ENCODE measurements at places on chromosomes 4 and X.

DNA sequence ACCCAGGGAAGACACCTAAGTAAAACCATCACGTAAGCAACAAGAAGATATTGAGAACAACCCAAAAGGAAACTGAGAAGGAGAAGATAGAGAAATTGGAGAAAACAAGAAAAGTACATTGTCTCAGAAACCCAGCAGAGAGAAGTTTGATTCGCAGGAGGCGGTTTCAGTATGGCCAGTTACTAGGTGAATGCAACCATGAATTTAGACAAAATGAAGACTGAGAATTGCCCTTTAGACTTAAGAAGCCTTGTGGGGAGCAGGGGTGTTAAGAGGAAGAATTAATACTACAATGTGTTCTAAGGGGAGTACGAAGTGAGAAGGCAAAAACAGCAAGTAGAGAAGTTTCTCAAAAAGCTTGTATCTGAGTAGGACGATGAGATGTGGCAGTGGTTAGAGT lies 229.3 kb upstream of the NEIL3 start:
- no peak for DNase-seq

GRCh38 chr4:39054497-39054896 lies 7.5 kb upstream of the KLHL5 start:
- DNase-seq: no peak

GRCh38 chr4:24975510-24975909 lies 55.2 kb downstream of the LGI2 start:
- DNase-seq: no peak

DNA sequence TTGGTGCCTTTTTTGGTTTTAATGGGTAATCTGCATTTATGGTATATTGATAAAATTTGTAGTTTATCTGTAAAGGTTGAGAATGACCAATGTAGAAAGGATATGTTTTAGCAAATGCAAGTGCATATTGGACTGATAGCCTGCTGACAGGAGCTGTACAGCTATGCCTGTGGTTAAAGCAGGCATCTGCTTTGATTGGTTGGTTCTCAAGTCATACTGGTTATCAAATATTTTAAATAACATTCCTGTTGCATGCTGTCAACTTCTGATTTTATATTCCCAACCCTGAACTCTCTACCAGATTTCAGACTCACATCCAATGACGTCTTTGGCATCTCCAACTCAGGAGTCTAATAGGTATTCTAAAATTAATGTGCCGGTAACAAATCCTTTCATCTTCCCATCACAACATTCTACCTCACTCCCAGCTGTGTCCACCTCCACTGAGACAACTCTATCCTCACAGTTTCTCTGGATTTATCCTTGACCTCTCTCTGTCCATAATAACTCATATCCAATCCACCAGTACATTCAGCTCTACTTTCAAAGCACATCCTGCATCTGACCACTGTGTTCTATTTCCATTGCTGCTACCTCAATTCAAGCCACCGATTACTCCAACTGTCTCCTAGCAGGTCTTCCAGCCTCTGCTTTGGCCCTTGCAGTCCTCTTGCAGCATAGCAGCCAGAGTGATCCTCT lies 125.7 kb downstream of the CAMK2D start:
- DNase-seq: no peak

DNA sequence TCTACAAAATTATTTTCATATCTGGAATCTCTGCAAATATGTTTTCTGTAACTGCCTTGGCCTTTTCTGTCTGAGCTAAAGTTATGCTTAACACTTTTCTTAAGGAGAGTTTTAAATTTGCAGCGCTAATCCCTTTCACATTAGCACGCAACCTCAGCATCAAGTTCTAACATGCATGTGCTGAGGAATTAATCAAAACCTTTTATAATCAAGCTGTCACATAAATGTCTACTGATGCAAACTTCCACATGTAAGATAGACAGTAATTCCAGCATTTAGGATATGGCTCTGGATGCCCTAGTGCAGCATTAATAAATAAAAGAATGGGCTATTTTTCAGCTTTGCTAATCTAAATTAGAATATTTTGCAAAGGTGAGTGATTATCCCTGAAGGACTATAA lies 17.5 kb upstream of the NEIL3 start:
- no peak for DNase-seq

DNA sequence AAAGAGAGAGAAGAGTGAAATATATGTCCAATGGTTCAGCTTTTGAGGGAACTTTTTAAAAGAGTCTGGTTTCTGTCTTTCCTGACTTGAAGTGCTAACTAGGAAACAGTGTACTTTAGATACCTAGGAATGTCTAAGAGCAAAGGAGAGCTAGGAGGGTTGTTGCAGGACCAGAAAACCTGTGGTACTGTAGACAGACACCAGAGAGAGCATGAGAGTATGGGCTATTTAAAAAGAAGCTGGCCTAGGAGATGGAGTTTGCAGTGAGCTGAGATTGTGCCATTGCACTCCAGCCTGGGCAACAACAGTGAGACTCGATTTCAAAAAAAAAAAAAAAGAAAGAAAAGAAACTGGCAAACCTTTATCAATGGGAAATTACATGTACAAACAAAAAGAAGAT lies 223.9 kb downstream of the FAT4 start:
- no peak for DNase-seq

DNA sequence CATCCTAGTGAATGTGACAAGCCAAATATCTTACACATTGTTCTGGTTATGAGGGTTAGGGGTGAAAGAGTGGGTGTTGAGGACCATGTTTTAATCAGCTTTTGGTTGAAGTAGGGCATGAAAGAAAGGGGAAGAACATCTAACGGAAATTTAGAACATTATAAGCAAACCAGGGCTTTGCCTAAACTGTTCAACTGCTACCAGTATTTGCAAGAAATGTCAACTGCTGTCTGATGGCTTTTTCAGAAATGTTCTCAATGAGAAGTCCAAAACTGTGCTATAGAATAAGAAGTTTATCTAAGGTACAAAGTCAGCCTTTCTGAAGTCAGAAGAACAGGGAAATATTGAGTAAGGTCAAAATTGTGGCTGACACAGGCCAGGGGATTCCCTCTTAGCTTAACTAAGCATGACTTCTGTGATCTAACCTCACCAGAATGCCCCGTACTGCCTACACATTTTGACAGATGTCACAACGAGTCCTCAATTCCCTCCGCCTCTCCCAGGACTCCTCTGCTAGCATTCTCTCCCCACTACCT lies 67.1 kb downstream of the DTHD1 start:
- DNase-seq: no peak

- no peak for DNase-seq
Observed at GRCh38 chrX:103780336-103781061, 3.9 kb downstream of the PLP1 start.

- DNase-seq: no peak
Observed at GRCh38 chr4:170008371-170008770, 17.8 kb downstream of the MFAP3L start.

DNA sequence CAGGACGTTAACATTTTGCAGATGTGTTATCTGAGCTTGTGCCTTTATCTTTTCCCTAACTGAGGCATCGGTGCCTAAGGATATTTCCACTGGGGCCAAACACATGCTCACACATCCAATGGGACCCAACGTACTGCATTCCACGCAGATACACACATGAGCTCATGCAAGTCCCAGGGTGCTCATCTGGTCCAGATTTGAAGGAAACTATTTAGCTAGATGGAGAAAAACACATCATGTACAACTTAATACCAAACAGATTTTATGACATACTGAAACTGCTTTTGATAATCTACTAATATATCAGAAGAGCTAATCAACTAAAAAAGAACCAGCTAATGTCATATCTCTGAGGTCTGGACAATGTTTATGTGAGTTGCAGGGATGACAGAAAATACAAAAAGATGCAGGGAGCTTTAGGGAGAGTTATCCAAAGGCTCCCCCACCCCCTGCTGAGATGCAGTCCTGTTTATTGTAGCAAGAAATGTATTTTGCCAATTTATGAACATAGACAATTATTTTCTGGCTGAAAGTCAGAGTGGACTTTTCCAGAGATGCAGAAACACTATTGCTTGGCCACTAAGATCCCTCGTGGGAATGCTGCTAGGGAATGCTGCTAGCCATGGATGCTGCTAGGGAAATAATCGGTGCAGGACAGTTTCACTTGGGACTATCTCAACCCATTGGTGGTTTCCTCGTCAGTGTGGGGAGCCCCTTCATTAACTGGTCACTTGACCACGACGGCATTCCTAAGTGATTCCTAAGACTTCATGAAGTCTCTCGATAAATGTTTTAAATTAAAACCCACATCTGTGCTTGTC lies 172.8 kb downstream of the SMIM20 start:
- DNase-seq: no peak

GRCh38 chr4:175435381-175435783 lies 376.7 kb downstream of the GPM6A start:
- no peak for DNase-seq

GRCh38 chr4:77564231-77564630 lies 41.4 kb upstream of the CXCL13 start:
- no peak for DNase-seq

DNA sequence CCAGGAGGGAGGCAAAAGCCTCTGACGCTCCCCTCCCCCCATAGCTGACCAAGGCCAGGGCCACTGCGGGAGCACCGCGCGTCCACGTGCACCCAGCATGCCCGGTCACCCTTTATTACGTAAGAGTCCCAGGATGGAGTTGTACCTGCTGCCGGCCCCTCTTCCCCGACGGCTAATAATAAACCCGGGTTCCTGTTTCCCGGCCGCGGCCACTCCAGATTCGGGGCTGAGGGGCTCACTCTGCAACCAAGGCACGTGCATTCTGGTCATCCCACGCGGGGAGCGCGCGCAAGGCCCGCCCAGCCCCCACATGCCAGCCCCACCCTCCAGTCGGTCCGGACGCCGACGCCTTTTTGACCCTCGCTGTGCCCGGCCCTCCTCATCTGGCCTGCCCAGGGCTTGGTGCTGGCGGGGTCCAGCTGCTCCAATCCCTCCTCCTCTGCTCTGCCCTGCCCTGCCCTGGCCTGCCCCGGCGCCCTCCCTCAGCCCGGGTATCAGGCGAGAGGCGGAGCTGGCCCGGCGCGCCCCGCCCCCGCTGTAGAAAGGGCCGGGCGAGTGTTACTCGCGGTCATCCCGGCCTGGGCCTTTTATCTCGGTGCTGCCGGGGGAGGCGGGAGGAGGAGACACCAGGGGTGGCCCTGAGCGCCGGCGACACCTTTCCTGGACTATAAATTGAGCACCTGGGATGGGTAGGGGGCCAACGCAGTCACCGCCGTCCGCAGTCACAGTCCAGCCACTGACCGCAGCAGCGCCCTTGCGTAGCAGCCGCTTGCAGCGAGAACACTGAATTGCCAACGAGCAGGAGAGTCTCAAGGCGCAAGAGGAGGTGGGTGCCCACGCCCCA lies 2.6 kb downstream of the MID1IP1 start:
- DNase-seq: no peak

DNA sequence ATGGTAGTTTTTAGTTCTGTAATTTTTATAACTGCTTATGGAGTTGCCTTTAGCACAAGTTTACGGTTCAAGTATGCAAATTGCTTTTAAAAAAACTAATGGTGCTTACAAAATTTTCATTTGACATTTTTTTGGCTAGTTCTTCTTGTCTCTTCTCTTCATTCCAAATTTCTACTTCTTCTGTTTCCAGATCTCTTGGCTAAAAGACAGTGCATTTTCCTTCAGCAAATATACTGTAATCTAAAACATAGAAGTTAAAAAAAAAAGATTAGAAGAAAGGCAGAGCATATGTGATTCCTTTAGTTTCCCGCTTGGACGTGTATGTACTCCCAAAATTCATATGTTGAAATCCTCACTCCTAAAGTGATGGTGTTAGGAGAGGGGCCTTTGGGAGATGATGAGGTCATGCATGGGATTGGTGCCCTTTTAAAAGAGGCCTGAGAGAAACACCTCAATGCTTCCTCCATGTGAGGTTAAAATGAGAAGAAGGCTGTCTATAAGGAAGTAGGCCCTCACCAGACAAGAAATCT lies 132.1 kb upstream of the NPY2R start:
- no peak for DNase-seq

DNA sequence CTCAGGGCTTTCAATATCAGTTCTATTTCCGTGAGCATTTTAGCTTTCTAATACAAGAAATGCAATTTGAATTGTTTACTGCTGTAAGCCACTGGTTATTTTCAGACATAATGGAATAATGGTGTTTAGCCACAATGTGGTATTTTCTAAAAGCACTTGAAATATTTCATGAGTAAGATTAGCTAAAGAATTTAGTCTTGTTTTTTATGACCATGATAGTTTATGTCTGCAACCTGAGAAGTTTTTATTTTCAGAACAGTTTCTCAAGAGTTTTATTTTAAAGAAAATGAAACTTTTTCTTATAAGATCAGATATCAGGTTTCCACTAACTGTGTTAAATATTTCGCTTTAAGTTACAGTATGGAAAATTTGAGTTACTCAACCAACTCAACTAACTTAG lies 60.2 kb downstream of the SLIT2 start:
- DNase-seq: peak; percentile 64

- no peak for DNase-seq
Observed at GRCh38 chrX:9816084-9816700, 30.0 kb downstream of the SHROOM2 start.

DNA sequence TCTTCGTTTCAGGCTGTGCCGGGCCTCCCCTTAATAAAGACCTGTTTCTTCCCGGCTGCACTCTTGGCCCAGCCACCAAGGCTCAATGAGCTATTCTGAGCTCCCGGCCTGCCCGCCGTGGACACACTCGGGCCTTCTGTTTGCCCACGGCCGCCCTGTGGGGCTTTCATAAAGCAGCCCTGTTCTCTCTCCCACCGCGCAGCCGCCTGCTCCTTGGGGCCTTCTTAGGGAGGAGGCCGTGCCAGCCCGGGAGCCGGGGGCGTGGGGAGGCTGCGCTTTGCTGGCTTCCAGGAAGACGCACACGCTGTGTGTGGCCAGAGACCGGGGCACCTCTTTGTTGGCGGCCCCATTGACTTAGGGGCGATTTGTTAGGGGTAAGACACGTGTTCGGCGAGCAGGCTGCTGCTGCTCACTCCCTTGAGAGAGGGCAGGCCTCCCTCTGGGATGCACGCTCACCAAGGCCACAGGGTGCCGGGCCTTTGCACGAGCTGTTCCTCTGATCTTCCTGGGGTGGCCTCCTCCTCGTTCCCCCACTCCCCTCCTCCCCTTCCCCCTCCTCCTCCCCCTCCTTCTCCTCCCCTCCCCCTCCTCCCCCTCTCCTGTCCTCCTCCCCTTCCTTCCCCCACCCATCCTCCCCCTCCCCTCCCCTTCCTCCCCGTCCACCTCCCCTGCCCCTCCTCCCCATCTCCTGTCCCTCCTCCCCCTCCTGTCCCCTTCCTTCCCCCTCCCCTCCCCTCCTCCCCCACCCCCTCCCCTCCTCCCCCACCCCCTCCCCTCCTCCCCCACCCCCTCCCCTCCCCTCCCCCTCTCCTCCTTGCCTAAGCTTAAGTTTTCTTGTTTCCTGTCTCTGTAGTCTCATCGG lies 11.3 kb downstream of the BLOC1S4 start:
- DNase-seq: no peak

- no peak for DNase-seq
Observed at GRCh38 chrX:12791257-12792228, at the start of gene PRPS2. PRPS2 (plus strand) TSS chrX:12791412; CDS start chrX:12791498, 86 bp downstream.

GRCh38 chr4:15719506-15719905 lies 16.6 kb downstream of the BST1 start:
- no peak for DNase-seq

- no peak for DNase-seq
Observed at GRCh38 chr4:137509855-137510282, 22.4 kb downstream of the PCDH18 start.

Measured in BJ (cell line).